CMK (cell line): ENCODE measurements at places on chromosomes 3 and 15.

DNA sequence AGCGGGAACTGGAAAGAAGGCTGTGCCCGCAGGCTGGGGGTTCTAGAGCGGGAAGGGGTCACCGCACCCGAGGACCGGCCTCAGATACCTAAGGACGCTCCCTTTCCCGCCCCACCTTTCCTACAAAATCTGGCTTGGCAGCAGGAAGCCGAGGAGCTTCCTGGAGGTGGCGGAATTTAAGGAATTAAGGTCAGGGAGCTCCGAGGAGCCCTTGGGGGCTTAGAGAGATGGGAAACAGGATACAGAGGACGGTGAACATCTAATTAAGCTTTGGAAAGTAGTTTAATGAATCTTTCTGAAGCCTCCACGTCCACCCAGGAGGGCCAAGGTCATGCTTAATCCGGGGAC is 507 bp upstream of the AP3B2 start:
- no peak for DNase-seq

DNA sequence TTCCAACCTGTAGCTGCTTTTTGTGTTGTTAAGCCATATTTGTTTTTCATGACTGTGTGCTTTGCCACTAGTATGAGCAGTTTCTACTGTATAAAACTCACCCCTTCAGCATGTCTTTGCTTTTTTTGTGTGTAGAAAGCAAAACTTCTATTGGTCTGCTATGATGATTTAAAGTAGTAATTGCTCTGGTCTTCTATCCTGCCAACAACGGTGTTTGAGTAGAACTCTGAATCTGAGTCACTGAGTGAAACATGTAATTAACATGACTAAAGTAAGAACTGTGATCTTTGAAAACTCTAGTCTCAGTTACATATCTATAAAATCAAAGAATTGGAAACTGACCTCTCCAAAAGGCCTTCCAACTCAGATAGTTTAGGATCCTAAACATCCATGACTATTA is 133.6 kb downstream of the TPRG1 start:
- DNase-seq, result no peak

- no peak for DNase-seq
Measured at GRCh38 chr15:70289191-70289955, 191.7 kb upstream of the TLE3 start.

DNA sequence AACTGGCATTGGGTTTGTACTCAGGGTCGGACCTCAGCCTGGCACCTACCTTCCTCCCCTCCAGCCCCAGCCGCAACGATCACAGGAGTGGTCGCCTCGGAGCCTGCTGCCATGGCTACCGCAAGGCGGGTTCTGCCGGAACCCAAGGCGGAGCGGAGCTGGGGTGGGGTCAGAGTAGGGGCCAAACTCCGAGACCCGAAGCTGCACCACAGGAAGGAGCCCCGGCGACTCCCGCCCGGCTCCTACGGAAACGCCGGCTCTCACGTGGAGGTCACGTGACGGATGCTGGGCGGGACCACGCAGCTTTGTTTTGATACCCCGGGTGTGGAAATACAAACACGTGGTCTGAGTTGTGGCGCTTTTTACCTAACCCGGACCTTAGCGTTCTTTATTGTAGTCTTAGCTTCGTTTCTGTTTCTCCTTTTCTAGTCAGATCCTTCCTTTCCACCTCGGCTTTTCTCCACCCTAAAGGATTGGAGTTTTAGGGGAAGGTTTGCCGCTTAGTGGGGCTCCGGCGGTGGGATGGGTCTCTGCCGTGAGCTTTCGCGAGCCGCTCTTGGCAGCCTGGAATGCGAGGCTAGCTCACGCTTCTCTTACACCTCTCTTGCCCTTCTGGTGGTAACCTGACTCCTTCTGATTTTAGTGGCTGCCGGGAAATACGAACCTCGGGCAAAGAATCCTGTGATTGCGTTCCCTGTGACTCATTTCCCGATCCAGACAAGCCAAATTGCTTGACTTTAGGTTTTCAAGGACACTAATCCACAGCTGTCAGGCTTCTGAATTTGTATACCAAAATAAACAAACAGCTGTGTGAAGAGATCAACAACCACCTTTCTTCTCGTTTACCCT is at the start of gene HSPBAP1:
Gene HSPBAP1 (minus strand): TSS at position 264 of the 849 bp plus-strand sequence. CDS start 151 bp downstream, at position 113.
- DNase-seq, result peak; percentile 85

GRCh38 chr3:182855076-182855475 is 61.8 kb downstream of the ATP11B start:
- no peak for DNase-seq

DNA sequence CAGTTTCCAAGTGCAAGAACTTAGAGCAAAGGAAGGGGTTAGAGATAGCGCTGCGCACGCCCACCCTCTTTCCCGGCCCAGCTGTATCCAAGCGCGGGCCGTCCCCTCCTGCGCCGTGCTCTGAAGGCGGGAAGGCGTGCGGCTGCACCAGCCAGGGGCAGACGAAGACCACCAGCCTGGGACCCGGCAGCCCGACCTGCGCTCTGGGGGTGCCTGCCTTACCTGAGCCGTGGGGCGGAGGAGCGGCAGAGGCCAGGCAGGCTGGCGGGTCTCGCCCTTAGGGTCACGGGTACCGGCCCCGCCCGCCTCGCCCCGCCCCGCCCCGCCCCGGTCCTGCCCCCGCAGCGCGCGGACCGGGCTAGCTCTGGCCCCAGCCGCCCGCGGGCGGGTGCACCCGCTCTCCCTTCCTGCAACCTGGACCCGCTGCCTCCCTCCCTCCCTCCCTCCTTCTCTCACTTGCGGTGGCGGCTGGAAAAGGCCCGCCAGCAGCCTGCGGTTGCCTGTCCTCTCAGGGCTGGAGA is at the start of gene WDR72:
Gene WDR72 (minus strand): TSS at position 253 of the 521 bp plus-strand sequence. CDS start 26,514 bp downstream, outside the sequence.
- DNase-seq, result no peak

- DNase-seq, result no peak
Measured at GRCh38 chr15:40899536-40900207, 5.4 kb downstream of the VPS18 start.

DNA sequence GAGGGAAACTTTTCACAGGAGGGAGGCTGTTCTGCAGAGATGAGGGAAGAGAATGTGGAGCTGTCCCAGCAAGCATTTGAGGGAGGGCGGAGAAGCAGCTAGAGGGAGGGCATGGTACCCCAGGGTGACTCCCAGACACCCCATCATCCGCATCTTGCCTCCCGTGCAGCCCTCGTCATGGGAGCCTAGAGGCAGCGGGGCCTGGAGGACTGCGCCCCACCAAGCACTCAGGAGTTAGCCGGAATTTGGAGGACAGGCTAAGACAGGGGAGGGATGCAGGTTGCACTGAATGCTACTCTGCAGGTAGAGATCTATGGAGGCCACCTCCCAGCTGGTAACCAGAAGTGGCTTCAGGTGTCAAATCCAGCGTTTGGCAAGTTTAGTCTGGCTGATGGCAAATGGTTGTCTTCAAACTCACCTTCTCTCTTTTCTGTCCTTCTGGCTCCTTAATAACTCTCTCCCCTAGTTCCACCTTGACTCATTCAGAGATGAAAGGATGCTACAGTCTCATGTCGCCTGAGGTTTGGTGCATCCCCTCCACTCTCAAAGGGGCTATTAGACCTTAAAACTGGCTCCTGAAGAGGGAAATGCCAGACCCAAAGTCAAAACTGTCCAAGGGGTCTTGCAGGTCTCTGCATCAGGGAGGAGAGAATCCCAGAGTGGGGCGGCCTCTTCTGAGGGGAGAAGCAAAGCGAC is 155.9 kb upstream of the TLE3 start:
- DNase-seq, result no peak

DNA sequence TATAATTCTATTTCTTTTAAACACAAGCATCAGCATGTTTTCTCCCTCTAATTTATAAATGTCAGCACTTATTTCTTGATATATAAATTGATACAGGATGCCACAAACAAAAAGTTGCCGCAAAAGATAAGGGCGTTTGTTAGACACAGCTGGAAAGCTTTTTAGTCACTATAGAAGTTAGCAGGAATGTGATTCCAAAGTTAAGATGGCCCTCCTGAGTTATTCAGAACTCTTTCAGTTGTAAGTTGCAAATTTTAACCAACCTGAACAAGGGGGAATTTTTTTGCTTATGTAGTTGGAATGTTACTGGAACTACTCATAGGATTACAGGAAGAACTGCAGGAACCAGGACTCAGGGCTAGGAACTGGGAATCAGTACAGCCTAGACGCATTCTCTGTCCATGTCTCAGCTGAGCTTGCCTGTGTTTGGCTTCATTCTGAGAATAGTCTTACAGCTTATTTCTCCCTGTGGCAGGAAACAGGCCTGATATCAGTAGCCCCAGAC is 166.3 kb downstream of the VGLL4 start:
- no peak for DNase-seq

GRCh38 chr3:45915518-45916231 is 27.6 kb upstream of the CXCR6 start:
- DNase-seq, result no peak

DNA sequence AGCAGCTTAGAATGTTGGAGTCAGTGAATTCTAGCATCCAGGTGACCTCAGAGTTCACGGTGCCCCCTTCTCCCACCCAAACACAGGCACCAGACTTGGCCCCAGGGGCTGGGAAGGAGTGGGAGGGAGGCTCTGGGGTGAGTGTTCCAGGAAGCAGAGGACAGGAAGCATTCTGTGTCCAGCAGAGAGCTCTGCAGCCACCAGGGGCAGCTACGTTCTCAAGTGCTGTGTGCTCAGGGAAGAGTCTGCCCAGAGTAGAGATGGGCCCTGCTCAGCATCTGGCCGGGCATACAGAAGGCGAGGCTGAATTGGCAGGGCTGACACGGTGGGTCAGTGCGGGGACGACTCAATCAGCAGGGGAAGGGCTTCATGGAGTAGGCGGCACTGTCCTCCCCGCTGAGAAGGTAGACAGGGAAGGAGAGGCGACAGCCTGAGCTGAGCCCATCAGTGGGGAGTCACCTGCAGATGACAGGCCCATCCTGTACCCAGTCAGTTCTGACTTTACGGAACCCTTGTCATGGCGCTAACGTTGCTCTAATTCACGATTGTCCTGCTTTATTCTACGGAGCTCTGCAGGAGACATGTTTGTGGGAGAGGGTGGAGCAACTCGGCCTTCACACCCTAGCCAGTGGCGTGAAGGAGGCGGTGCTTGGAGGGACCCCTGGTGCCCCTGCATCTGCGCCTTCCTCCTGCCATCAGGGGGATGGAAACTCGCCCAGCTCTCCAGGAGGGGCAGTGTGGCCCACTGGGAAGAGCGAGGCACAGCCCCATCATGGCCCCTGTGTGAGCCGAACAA is 82.2 kb downstream of the C3orf70 start:
- peak; percentile 42 for DNase-seq

DNA sequence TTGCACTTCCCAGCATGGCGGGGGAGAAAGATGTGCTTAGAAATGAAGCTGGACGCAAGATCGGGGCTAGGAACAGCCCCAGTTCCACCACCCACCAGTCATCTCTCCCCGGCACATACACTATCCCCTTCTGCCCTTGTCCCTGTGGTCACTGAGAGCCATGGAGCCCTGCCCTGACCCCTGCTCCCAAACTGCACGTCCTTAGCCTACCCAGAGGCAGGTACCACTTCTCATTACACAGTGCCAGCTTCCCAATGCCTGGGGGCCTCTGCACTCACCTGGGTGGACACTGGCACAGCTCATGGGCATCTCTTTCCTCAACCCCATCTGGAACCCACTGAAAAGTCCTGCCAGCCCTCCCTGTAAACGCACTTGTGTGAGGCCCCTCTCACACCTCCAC is 139.3 kb upstream of the PRR20G start:
- DNase-seq, result no peak

DNA sequence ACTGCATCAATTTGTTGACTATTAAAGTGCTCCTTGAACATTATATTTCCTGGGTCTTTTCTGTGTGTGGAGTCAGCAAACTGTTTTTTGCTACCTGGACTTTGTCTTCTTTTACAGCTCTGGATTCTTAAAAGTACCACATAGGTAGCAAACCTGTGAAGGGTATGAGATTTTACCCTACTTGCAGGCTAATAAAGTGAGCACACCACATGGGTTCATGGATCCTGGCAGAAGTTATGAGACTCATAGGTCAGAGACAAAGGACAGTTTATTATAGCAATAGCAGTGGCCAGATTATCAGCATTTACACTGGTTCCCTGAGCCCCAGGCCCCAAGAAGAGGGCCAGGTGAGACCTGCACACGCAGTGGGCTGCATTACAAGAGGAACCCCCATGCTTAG is 8.0 kb upstream of the SACM1L start:
- DNase-seq, result no peak

GRCh38 chr15:57332326-57332725 is 44.0 kb upstream of the CGNL1 start:
- no peak for DNase-seq

DNA sequence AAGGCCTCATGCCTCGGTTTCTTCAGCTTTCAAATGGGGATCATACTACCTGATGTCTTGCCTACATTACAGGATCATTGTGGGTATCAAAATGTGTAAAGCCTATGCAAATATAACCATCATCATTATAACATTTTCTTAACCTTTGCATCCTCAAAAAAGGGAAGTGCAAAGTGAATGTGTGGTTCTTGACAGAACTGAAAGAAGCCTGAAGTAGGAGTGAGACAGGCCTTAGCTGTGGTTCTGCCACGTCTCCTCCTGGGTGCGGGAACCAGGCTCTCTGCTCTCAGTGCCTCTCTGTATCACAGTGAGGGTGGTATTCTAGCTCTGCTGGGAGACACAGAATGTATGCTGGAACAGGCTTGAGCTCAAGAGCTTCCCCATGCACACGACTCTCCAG is 316.9 kb upstream of the ICE2 start:
- DNase-seq, result no peak

DNA sequence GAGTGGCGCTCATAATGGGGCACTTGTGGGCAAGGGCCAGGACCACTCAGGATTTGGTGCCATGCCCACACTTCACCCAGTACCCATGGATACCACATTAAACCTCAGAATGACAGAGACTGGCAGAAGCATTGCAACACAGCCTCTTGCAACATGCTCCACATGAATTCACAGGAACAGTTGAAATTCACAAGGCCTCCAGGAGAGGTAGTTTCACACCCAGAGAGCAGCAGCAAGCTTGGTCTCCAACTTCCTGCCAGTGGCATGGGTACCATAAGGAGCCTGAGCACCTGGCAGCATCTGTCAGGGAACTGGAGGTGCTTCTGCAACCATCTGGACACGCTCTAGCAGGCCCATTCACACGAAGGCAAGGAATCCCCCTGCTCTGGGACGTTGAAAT is 101.0 kb downstream of the OSBPL10 start:
- DNase-seq, result no peak
